Cardiac fibroblast (primary cell): ENCODE measurements at places on chromosomes 1 and 21.

GRCh38 chr1:116123837-116124533 lies 12.8 kb downstream of the MAB21L3 start:
- no peak for DNase-seq

- DNase-seq, result no peak
Observed at GRCh38 chr1:46199233-46199749, 1.1 kb upstream of the POMGNT1 start.

DNA sequence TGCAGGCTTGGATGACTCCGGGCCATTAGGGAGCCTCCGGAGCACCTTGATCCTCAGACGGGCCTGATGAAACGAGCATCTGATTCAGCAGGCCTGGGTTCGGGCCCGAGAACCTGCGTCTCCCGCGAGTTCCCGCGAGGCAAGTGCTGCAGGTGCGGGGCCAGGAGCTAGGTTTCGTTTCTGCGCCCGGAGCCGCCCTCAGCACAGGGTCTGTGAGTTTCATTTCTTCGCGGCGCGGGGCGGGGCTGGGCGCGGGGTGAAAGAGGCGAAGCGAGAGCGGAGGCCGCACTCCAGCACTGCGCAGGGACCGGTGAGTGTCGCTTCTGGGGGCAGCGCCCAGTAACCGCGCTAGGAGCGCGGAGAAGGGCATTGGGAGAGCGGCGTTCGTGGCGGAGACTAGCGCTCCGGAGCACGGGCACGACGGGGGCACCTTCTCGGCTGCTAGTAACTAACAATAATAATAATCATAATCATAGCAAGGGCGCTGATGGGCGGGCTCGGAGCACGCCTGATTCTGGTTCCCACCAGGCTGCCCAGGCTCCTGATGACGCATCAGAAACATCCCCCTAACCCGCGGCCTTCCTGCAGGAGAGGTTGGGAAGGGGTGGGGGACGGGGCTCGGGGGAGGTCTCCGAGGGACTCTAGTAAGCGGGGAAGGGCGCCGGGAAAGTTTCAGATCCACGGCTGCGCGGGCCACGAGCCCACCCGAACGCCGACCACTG lies at the start of gene MX1:
TSS of gene MX1 (plus strand) at position 286 of the 722 bp plus-strand sequence. CDS start 5,832 bp downstream, outside the sequence.
- DNase-seq, result peak; percentile 19

DNA sequence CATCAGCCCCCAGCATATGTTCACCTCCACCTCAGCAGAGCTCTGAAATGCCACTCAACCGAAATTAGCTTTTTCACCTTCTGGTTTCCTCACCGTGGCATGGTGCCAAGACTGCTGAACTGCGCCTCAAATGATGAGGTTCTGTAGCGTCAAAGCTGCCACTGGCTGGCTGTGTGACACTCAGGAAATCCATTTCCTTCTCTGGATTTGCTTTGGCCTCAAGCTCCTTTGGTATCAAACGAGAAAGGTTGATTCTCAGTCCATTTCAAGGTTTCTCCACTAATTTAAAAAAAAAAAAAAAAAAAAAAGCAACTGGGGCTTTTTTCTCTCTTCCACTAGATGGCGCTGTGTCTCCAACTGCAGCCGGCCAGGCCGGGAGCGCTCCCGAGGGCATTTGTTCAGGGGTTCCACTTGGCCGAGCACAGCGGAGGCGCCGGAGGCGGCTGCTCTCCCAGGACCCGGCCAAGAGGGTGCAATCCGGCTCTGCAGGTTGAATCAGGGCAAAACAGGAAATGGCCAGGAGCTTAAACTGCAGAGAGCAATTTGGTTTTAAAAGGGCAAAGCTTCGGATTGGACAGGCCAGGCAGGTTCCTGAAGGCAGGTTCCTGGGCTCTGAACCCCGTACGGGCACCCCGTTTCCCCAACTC lies 26.5 kb upstream of the PLA2G2C start:
- DNase-seq, result peak; percentile 63

DNA sequence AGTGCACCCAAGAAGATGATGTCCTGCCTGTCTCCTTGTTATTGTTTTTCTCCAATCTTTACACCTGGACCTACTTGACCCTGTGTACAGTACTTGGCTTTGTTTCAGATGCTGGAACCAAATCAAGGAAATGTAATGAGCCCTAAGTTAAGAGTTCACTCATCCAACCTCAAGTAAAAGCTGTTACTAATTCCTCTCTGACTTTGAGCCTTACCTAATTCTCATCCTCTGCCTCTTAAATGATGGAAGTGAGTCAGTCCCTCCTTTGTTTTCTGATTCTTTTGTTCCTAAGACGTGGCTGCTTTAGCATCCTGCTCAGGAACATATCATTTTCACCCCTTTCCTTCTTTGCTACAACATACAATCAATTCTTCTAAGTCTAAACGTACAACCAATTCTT lies 15.3 kb upstream of the PLA2G4A start:
- no peak for DNase-seq

GRCh38 chr1:199218533-199218932 lies 579.7 kb downstream of the PTPRC start:
- no peak for DNase-seq
